Muscle of leg (tissue), 16 donors: ENCODE measurements at places on chromosomes 1 and 21. TPM values are rescaled to one million over a fixed set of nuclear protein-coding genes. Genes with fewer than 3 reads are reported as not detected.

GRCh38 chr1:113701429-113701828 lies 57.9 kb downstream of the PHTF1 start:
- no peak for DNase-seq

DNA sequence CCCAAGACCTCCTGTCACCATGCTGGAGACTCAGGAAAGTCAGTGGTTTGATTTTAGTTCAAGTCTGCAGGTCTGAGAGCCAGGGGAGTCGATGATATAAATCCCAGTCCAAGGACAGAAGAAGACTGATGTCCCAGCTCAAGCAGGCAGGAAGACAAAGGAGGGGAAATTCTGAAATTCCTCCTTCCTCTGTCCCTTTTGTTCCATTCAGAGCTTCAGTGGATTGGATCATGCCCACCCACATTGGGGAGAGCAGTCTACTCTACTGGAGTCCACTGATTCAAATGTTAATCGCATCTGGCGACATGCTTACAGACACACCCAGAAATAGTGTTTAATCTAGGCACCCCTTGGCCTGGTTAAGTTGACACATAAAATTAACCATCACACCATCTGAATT lies 7.2 kb upstream of the ADAMTS1 start:
- no peak for DNase-seq

CCDC190 gene
- 9.7 TPM for total RNA-seq

FCGR3A gene
- total RNA-seq = 0.66 TPM

GRCh38 chr1:156045076-156045475 lies 8.5 kb downstream of the UBQLN4 start:
- DNase-seq = no peak

KLHDC9 gene
- 1.0 TPM for total RNA-seq

DNA sequence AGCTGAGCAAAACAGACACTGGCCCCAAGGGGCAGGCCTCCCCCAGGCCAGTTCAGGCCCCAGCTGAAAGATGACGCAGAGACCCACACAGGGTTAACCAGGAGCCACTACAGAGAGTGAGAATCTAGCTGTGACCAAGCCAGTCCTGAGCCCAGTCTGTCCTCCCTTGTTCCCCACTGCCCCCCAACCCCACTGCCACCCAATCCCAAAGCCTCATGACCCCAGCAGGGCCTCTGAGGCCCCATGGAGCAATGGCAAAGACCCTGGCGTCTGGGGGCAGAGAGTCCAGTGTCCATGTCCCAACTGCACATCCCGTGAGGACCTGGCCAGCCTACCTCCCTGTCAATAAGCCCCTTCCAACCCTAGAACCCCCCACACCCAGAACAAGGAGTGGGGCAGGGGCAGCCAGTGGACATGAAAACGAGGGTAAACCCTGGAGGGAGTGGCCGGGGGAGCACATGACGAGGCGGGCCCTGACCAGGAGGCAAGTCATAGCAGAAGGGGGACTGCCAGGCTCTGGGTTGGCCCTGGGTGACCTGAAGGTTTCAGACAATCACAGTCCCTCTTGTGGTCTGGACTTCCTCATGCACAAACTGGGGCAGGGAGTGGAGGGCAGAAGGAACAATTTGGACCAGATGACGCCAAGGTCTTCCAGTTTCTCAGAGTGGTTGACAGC lies 100.5 kb downstream of the GLIS1 start:
- no peak for DNase-seq

ATP1A4 gene
- total RNA-seq = 0.44 TPM

RAB25 gene
- not detected for total RNA-seq

CDK11B gene
- 9.4 TPM for total RNA-seq

SH2D5 gene
- 0.13 TPM for total RNA-seq

GRCh38 chr1:25580927-25581326 lies 35.7 kb upstream of the MAN1C1 start:
- no peak for DNase-seq

GRCh38 chr1:153367090-153367489 lies 8.3 kb downstream of the S100A12 start:
- DNase-seq = no peak

DNA sequence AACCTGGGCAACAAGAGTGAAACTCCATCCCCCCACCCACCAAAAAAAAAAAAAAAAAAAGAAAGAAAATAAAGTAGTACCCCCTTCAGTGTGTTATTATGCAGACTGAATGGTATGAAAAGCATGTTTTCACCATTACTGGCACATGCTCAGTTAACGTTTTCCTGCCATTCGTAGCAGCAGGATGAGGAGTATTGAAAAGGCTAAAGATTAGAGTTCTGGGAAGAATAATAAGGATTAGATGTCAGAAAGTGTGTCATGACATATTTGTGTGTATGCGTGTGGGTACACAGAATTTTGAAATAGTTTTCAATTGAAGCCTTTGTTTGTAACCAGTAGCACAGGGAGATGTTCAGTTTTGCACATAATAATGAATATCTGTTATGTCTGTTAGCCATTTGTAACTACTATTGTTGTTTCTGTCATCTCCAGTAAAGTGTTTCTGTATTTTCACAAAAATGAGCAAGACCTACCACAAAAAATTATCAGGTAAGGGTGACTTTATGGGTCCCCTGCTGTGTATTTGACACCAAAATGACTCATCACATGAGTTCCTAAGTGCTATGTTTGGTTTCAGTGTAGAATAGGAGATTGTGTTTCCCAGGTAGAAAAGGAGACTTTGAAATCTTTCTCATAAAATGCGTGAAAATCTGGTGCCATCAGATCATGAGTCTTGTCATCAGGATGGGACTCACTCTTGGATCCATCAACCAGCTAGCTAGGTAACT lies 358.9 kb downstream of the DISC1 start:
- DNase-seq = no peak

HNRNPR gene
- total RNA-seq = 99.8 TPM

DNA sequence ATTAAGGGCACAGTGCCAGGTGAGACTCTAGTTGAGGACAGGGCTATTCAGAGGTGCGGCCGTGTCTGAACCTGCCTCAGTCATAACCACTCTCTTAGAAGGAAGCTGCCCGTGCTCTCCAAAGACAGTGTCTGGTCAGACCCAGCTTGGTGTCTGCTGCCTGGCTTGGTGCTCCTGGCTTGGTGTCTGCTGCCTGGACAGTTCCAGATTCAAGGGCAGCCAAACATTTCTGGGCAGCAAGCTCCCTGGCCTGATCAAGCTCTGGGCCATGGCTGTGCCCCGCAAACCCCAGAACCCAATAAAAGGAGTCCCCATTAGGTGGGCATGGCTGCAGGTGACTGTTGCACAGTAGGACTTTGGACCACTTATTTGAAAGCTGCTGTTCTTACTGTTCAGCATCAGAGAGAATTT lies 27.7 kb downstream of the NEK2 start:
- no peak for DNase-seq

DNA sequence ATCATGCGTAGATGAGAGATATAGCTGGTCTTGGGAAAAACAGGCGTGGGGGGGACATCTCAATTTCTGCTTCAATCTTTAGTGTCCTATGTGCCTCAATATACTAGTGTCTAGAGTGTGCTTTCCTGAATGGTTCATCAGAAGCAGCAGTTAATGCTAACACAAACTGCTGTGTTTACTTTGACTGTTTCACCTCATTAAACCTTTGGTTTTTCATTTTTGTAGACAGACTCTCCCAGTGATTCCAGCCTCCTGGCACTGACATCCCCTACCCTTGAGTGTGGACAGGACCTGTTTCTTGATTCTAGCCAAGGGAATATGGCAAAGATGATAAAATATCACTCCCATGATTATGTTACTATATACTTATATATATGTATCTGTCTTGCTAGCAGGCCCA lies 37.6 kb downstream of the ZYG11A start:
- DNase-seq = no peak
